ENCODE measurements at places on chromosomes 2 and 18.
A peak's percentile ranks its signal among the peaks of the same experiment; 100 is the strongest.

- no peak for DNase-seq
These were observed 46.7 kb downstream of the L3MBTL4 start for GRCh38 chr18:6368017-6368416.

DNA sequence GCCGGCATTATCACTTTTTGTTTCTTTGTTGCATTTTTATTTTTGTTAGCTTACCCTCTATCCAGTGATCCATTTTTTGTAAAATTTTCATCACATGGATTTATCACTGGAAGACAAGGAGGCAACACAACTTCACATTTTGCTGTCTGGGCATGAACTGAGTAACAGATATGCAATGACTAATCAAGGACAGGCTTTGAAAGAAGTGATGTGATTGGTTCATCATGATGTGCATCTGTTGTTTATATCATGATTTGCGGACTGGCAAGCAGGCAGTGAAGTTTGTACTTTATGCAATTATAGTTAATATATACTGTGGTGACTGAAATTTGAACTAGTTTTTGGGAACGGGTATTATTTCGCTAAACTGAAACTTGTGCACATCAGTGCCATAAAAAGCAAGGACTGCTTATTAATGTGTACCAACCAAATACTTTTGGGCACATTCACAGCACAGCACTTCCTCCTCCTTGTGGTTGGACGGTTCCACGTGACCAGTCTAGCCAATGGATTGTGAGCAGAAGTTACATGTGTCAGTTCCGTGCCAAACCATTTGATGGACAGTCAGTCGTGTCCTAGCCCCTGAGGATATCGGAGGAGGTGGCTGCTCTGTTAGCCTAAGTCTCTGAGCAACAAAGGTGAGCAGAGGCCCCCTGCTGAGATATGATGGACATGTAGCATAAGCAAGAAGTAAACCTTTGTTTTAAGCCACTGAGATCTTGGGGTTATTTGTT lies 201.4 kb upstream of the SIX2 start:
- DNase-seq: peak; percentile 82

GRCh38 chr2:47402555-47402804 lies 476 bp upstream of the MSH2 start:
- DNase-seq: peak; percentile 34

DNA sequence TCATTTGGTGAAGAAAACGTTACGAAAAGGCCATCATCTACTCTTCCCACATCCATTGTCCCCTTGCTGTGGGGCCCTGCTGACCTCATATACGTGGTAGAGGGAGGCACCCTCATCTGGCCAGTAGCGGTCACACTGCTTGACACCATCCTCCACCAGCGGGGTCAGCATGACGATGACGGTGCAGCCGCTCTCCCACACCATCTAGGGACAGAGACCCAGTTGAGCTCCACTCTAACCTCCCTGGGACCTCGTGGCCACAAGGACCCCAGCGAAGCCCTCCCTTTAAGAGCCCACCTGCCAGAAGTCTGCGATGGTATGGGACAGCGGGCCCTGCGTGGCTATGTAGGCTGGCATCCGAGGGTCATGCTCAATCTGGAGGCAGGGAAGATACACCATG lies 13.1 kb downstream of the PTPRN start:
- no peak for DNase-seq

DNA sequence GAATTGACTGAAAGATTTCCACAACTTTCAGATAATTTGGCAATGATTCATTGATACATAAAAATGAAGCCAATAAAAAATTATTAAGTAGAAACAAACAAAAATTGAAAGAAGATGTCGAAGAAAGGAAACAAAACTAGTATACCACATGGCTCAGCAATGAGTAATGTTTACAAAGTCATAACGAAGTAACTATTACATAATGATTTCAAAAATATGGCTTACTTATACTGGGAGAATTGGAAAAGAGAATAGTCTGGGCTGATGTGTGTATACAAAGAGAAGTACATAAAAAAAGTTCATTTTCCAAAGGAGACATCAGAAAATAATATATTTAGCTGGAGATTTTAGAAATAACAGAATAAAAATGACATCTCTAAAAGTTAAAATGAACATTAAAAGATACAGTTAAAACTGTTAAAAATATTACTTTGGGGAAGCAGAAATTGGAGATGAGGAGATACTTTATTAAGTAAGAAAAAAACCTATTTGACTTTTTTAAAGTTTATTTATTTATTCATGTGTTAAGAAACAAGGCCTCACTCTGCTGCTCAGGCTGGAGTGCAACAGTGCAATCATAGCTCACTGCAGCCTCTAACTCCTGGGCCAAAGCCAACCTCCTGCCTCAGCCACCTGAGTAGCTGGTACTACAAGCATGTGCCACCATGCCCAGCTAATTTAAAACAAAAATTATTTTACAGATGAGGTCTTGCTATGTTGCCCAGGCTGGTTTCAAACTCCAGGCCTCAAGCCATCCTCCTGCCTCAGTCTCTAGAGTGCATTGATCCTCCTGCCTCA lies 409.7 kb upstream of the PIK3C3 start:
- DNase-seq: no peak

All from LHCN-M2 (cell line).